ENCODE measurements at places on chromosomes 16 and 17.
A peak's percentile ranks its signal among the peaks of the same experiment; 100 is the strongest.

DNA sequence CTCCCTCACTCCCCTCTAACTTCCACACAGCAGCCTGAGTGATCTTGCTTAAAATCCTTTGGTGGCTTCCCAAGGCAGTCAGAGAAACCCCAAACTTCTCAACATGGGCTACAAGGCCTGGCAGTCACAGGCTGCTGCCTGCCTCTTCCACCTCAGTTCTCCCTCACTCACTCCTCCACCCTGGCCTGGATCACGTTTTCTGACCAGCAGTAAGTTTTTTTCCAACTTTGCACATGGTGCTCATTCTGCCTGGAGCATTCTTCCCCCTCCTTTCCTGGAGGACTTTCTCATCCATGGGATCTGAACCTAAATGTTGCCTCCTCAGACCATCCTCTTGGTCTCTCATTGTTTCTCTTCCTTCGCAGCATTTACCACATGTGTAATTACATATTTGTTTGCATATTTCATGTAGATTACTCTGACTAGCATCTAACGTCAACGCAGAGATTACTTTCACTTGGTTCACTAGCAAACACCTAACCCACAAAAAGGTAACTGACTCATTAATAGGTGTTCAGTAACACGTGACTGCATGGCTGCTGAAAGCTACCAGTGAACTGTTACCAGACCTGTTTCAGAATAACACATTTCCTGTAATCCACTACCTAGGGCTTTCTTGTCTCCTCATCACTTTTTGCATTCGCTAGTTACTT lies 17.1 kb downstream of the GNA13 start:
- DNase-seq = peak; percentile 83

DNA sequence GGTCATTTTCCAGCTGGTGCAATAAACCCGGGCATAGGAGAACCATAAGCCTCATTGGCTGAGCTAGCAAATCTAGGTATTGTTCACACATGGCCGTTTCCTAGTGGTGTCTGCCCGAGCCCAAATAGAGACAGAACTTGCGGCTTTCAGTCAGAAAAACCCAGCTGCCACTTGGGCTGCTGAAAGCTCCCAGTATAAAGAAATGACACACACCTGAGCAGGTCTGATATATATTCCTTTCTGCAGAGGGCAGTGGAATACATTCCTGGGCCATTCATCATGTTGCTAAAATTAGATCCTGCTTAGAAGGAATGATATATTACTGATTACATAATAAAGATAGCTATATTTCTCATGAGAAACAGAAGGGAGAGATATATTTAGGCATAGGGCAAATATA lies 83.9 kb upstream of the IRX5 start:
- DNase-seq = no peak

GRCh38 chr17:57486882-57487301 lies 230.6 kb downstream of the MSI2 start:
- no peak for DNase-seq

DNA sequence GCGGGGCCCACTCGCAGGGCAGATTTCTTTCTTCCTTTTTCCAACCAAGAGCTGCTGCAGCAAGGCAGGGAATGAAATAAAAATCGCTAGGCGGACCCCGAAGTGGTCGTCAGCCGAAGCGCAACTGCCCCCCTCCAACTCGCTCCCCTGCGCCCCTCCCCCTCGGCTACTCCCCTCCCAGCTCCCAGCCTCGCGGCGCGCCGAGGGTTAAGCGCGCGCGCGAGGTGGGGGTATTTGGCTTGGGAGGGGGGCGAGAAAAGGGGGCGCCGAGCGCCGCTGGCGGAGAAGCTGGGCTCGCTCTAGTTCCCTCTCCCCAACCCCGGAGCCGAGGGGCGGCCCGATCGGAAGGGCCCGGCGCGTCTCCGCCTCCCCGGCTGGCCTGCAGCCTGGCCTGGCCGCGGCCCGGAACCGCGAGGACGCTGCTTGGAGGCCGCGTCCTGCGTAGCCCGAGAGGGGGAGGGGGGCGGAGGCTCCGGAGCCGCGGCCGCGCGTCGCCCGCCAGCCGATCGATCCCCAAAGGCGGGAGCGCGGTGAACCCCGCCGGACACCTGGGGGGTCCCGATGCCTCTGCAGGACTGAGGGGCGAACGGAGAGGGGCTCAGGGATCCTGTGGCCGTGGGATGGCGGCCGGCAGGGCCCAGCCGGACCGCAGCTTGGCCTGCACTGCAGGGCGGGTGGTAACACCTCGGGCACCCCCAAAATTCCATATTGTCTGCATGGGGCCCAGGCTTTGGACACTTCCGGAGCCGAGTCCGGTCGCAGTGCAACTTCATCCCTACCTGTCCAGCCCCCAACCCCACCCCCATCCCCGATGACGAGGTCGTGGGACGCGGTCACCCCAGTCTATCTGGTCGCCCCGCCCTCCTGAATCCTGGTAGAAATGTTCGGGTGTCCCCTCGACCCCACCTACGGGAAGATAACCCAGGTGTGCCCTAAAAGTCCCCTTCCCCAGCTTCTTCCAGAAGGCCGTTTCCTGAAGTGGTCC lies 4.9 kb upstream of the CBX4 start:
- no peak for DNase-seq

GRCh38 chr17:56431736-56432135 lies 161.8 kb upstream of the NOG start:
- DNase-seq = no peak

- DNase-seq = no peak
These were observed 1034.0 kb upstream of the EEF2KMT start for GRCh38 chr16:6131526-6132050.

GRCh38 chr17:80339118-80339517 lies 75.8 kb upstream of the ENDOV start:
- no peak for DNase-seq

DNA sequence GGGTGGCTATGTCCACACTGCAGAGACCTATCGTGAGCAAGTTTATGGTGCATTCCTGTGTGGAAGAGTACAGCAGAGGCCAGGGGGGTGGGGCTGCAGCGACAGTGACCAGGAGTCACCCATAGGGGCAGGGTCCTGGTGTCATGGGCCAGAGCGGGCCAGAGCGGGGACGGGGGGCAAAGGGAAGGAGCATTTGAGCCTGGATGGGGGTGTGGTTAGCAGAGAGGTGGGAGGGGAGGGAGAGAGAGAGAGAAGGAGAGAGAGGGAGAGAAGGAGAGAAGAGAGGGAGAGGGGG lies 17.8 kb downstream of the JPH3 start:
- DNase-seq = no peak

- DNase-seq = no peak
These were observed 567 bp downstream of the SOX9 start for GRCh38 chr17:72121164-72122009.

GRCh38 chr17:77146246-77146632 lies 5.5 kb downstream of the SEC14L1 start:
- DNase-seq = no peak

GRCh38 chr16:35711435-35711834 lies 2252.0 kb downstream of the TP53TG3F start:
- no peak for DNase-seq

DNA sequence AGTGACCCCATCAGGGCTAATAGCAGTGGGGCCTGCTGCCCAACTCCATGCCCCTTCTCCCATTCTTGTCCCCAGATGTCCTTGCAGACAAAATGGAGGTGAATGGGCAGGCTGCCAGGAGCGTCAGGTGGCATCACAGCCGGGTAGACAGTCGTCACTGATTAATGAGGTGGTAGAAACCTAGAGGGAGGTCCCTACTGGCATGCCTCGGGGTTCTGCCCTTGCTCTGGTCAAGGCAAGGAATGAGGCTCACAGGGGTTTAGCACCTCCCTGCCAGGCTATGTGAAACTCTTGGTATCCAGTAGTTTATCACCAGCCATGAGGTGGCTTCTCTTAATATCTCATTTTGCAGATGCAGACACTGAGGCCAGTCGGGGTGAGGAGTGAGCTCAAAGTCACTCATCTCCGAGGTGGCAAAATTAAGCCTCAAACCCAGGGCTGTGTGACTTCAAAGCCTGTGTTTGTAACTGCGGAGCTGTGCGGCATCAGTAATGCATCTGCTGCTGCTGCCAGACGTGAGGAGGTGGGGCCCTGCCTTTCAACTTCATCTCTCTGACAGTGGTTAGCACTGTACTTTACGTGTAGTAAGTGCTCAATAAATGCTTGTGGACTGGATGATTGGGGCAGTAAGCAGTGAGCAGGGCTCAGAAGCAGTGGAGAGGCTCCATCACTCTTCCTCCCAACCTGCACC lies 21.3 kb downstream of the RAI1 start:
- DNase-seq = no peak

GRCh38 chr17:75047398-75048098 lies 523 bp downstream of the KCTD2 start:
- no peak for DNase-seq

DNA sequence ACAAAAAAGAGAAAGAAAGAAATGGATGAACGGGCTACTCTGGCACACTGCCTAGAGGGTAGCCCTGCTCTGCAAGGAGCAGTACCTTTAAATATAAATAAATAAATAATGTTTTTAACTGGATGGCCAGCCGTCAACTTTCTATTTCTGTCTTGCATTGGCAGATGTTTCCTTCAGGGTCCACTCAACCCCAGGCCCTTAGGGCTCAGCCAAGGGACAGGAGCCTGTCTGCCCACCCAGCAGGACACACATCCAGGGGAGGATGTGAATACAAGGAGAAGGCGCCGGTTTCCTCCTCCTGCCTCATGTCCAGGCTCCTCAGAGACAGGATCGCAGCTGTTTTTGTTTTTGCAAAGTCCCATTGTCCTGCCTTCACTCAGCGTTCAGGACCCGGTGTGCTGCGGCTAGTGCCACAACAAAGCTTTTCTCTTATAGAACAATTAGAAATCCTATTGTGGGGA lies 22.6 kb downstream of the TTYH2 start:
- DNase-seq = no peak

GRCh38 chr16:87765776-87766484 lies at the start of gene KLHDC4:
Gene KLHDC4 (minus strand): TSS chr16:87765986. CDS start chr16:87765890, 96 bp downstream.
- DNase-seq = peak; percentile 88

DNA sequence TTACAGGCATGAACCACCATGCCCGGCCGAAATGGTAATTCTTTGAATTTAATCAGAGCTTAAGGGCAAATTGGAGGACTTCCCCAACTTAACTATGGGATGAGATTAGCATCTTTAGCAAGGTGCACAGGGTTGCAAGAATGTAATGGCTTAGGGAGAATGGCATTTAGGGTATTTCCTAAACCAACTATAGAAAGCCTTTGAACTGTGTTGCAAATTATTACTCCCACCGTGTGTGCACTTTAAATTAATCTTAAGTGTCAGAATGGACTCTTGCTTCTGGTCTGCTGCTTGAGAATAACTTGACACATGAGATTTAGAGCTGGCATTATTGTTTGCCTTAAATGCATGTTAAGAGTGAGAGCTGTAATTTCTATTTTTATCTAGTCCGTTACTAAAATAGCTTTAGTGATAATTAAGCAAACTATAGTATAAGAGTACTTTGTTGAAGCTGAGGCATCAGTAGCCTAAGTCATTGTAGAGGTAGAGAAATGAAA lies 59.8 kb downstream of the TUBD1 start:
- DNase-seq = peak; percentile 45

DNA sequence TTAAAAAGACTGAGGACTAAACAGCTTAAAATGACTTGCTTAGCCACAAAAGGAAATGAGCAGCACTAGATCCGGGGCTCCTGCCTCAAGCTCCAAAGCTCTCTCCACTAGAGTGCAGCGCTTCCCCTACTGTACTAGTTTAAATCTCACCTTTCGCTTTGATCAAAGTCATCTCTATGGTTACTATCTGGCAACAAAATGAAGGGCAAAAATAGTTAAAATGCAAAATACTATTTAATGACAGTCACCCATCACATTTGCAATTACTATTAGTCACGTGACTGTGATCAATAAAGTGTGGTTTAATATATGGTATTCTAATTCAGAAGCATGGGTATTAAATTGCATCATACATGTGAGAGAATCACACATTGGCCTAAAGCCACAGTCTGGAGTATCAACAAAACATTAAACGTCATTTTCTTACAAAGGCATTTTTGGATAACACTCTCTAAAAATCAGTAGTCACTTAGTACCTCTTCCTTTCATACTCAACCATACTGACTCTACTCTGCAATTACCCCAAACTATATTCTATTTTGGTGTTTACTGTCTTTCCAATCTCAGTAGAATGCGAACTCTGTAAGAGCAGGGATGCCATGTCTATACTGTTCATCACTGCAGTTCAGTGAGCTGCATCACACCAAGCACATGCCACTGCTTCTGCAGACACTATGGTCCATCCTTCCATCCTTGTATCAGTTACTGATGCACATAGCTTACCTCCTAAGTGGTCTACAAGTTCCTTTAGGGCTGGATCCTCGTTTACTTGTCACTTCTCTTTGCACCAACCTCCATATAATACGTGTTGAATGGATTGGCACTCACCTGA lies 6.2 kb downstream of the PSMD12 start:
- peak; percentile 66 for DNase-seq

GRCh38 chr17:1714427-1714979 lies 4.3 kb upstream of the TLCD2 start:
- no peak for DNase-seq

DNA sequence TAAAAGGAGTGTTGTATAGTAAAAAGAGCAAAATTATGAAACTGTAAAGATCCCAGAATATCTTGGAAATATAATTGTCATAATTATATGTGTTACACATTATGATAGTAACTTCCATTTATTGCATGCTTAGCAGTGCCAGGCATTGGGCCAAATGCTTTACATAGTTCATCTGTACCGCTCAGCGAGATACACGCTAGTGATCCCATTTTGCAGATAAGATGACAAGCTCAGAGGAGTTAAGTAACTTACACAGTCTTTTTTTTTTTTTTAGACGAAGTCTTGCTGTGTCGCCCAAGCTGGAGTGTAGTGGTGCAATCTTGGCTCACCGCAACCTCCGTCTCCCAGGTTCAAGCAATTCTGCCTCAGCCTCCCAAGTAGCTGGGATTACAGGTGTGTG lies 6.8 kb upstream of the EZH1 start:
- no peak for DNase-seq

DNA sequence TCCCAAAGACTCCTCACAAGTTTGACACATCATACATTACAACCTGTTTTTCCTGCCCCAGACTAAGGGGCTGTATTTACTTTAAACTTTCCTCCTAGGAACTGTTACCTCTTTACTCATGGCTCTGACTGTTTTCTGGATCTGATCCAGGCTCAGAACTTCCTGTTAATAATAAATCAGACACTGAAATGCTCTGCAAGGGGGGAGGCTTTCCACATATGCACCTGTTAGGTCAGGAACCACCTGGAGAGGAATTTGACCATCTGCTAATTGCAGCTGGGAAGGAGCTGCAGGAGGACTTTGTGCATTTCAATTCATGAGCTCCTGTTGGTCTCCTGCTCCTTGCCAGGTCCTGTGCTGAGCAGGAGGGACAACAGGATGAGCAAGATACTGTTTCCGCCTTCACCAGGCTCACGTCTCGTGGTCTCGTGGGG lies 476.9 kb upstream of the CDH5 start:
- no peak for DNase-seq

DNA sequence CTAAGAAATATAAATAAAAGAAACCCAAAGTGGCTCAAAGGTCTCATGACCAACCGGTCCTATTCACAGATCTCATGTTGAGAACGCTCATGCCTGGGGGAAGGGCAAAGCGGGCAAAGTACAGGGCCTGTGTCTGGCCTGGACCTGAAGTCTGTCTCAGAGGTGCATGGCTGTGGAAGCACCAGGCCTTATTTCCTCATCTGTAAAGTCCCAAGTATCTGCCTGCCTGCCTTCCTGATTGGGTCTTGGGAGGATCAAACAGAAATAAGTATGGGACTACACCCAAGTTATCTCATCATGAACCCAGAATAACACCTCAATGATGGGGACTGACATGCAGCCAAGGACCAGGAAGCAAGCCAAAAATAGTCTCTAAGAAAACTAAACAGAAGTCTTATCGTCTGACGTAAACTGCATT lies 14.2 kb downstream of the AXIN2 start:
- DNase-seq = no peak

- DNase-seq = no peak
These were observed 5.8 kb upstream of the GSE1 start for GRCh38 chr16:85607321-85607765.

GRCh38 chr16:68235108-68235886 lies 630 bp downstream of the ESRP2 start:
- no peak for DNase-seq
